Cardiac fibroblast (primary cell): ENCODE measurements at places on chromosomes 7 and 10.

GRCh38 chr10:98589007-98589406 is 142.3 kb upstream of the HPS1 start:
- DNase-seq: no peak

DNA sequence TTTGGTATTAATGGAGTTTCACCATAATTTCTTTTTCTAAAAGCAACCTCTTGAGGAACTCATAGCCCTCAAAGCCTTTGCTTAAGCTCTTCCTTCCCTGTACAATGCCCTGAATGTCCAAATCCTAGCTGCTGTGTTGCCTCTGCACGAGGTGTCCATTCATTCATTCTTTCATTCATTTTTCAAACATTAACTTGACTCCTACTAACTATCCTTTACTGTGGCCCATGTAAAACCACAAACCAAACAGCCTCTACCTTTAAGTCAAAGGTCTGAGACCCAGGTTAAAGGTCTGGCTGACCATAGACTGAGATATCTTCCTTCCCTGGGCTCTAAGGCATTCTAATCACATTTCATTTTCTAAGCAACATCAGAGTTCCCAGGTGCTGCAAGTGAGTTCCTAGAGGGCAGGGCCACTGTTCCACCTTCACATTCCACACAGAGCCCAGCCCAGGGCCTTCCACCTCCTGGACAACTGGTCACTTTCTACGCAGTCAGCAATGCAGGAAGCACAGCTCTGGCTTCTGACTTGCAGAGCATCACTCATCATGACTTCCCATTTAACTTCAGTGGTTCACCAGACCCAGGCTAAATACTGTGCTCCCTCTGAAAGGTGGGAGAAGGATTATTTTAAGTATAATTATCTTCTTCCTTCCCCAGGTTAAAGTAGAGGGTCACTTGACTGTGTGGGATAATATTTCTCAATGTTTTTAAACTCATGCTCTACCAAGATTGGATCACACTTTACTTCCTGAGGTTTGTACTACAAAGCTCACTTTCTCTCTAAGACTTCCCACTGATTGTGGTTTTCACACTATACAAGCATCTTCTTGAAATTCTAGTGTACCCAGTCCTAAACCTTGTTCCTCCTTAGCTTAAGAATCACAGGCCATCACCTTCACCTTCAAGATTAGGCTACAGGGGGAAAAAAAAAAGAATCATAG is 19.1 kb downstream of the ATXN7L1 start:
- no peak for DNase-seq

- peak; percentile 89 for DNase-seq
Measured at GRCh38 chr7:94391726-94392392, 2.8 kb upstream of the COL1A2 start.

DNA sequence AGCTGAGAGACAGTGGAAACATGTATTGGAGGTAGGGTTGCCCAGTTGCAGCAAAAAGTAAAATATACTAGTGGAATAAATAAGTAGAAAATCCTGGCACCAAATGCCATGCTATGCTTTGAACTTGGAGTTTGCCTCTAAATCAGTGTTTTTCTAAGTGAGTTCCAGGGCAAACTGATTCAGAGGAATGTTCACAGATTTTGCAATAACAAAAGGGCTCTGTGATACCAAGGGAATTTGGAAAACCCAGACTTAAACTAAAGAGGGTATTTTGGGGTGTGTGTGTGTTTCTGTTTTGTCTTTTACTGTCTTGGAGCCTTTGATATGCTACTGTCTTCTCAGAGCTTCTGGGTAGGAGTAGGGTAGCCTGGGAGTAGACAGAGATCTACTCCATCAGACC is 39.9 kb downstream of the SLC26A4 start:
- DNase-seq: no peak
